ENCODE measurements at places on chromosomes 6 and 20.

- no peak for DNase-seq
Measured at GRCh38 chr6:50362706-50363105, 313.0 kb upstream of the DEFB112 start.

- DNase-seq, result no peak
Measured at GRCh38 chr20:57004416-57004815, 262.0 kb downstream of the BMP7 start.

- DNase-seq, result no peak
Measured at GRCh38 chr20:57471496-57472372, 53.2 kb downstream of the CTCFL start.

GRCh38 chr6:131400054-131400778, 172.8 kb upstream of the ARG1 start:
- no peak for DNase-seq

DNA sequence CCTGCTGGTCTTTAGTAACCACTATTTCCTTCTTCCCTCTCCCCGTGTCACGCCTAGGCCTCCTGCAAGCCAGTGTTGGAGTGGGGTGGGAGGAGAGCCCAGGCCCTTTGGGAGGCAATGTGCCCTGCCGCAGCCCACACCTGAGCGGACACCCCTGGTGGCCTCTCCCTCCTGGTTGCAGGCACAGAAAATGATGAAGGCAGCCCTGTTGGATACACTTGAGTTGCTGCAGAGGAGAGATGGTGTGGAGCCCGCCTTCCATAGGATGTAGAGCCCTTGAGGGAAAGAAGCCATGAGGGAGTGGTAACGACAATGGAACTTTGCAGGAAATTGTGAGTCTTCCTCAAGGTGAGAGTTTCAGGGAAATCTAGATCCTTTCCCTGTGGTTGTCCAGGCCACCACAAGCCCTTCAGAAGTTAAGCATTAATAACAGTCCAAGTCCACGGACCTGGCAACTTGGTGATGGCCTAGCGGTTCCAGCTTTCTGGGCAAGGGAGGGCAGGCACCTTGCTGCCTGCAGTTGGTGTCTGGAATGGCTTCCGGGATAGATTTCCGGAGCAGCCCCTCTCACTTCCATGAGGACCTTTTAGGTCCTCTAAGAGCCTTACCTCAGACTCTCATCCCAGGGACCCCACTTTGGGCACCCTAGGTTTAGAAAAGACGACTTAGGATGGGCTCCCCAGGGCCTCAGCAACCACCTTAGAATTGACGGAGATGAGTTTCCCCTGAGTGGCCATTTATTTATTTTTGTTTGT, 67.3 kb upstream of the NXT1 start:
- no peak for DNase-seq

GRCh38 chr20:63412889-63413288, 51.7 kb upstream of the CHRNA4 start:
- no peak for DNase-seq

GRCh38 chr6:90025523-90026061, 131.3 kb downstream of the GJA10 start:
- peak; percentile 10 for DNase-seq

DNA sequence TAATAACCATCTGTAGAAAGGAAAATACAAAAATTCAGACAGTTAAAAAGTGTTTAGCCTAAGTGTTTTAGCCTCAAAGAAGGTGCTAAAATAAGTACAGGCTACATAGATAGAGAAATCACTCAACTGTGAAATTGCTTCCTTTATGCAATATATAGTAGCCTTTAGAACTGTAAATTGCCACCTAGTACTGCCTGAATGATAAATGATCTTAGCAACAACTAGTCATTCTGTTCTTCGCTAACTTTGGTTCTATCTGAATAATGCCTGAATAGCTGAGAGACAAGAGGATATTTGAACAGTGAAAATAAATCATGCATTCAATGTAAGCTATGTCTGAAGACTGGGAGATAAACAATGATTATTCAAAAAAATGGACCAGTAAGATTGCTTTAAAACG, 603.3 kb upstream of the PTCHD4 start:
- DNase-seq, result no peak

GRCh38 chr6:85641897-85642773, 551 bp downstream of the SYNCRIP start:
- DNase-seq, result peak; percentile 67

All from inflammatory macrophage (primary cell).